Stimulated activated CD8-positive, alpha-beta memory T cell treated with anti-CD3 and anti-CD28 coated beads, Interleukin-7, amount 100 ng/mL, for 24 hours (primary cell): ENCODE measurements at places on chromosomes 6 and 20.

- DNase-seq, result no peak
These were observed 5.5 kb downstream of the GRIK2 start for GRCh38 chr6:101398716-101399615.

- DNase-seq, result no peak
These were observed 141.6 kb downstream of the SMOC2 start for GRCh38 chr6:168582571-168582981.

GRCh38 chr20:49367113-49367512, 89.3 kb upstream of the ZNFX1 start:
- no peak for DNase-seq

- no peak for DNase-seq
These were observed 13.2 kb upstream of the NEDD9 start for GRCh38 chr6:11245381-11246256.

- DNase-seq, result no peak
These were observed 1.8 kb upstream of the KCNQ5 start for GRCh38 chr6:72619883-72620696.

DNA sequence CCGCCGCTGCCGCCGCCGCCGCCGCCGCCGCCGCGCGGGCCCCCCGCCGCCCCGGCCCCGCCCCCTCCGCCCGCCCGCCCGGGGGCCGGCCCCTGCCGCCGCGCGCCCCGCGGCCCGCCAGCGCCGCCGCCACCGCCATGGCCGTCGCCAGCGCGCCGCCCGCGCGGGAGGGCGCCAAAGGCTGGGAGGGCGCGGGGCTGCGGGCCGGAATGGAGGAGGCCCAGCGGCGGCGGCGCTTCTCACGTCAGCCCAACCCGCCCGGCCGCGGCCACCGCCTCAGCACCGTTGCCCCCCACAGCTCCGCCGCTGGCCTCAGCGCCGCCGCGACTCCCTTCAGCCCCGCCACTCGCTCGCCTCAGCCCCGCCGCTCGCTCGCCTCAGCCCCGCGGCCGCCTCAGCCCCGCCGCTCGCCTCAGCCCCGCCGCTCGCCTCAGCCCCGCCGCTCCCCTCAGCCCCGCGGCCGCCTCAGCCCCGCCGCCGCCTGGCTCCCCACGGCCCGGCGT, 258 bp downstream of the PHF10 start:
- DNase-seq, result peak; percentile 13

DNA sequence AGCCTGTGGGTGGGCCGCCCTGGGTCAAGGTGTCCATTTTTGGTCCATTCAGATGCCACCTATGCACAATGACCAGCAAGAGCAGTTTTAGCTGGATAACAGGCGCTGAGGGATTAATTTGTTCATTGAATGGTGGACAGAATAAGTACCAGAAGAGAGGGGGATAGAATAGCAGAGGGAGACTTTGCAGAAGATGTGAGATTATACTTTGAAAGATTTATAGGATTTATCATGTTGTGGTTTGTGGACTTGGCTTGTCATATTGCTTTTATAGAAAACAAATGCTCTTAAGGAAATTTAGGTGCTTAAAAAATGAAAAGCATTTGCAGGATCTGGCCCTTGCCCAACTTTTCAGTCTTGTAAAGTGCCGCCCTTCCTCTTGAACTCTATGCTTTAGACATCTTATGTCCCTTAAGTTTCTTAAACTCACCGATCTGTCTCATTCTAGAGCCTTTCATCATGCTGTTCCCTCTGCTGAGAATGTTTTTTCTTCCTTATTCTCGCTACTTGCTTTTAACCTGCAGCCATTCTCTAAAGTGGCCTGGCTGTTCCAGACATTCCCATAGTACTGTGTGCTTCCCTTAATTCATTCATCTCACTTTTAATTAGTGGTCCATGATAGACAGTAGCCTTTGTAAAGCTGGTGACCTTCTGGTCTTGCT, 42.5 kb downstream of the CD109 start:
- no peak for DNase-seq

DNA sequence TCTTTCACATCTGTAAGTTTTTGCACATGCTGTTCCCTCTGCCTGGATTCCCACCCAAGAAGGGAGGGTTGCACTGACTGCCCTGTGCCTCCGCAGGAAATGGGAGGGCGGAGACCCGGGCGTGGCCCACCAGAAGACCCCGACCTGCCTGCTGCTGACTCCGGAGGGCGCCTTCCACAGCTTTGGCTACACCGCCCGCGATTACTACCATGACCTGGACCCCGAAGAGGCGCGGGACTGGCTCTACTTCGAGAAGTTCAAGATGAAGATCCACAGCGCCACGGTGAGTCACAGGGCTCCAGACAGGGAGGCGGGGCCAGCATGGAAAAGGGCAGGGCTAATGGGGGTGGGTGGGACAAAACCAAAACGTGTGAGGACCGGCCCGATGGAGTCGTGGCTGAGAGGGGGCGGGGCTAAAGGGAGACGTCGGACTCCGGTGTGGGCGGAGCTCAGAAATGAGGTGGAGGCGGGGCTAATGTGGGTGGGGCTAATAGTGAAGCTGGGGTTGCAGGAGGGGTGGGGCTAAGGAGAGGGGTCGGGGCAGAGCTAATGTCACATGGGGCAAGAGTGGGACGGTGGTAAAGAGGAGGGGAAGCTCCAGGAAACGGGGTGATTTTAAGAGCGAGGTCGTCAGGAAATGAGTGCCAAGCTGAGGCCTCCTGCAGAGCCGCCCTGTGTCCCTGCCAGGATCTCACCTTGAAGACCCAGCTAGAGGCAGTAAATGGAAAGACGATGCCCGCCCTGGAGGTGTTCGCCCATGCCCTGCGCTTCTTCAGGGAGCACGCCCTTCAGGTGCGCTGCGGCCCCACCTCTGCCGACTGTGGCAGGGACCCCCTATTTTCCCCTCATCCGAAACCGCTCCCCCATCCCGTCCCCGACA, 12.6 kb downstream of the HSPA12B start:
- peak; percentile 38 for DNase-seq

DNA sequence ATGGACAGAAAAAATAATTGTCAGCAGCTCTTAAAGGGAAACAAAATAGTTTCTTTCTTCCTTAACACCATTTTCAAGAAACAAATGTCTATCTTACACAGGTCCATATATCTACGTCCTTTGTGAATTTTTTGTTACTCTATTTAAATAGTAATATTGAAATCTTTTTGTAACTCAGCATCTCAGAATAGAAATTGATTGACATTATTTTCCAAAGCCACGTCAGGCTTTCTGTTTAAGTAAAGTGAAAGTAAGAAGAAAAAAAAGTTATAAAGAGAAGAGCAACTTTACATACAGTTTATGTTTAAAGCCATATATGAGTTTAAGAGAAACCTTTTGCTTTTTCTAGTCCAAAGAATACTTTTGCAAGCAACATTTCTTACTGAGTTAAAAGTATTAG, 402.9 kb upstream of the SOX4 start:
- DNase-seq, result no peak

GRCh38 chr6:36128793-36129192, 1.5 kb upstream of the MAPK13 start:
- DNase-seq, result no peak

- DNase-seq, result no peak
These were observed at the start of gene CNR1 for GRCh38 chr6:88165844-88166492. TSS of gene CNR1 (minus strand) at chr6:88166347. CDS start at chr6:88145274, 21,073 bp downstream.

DNA sequence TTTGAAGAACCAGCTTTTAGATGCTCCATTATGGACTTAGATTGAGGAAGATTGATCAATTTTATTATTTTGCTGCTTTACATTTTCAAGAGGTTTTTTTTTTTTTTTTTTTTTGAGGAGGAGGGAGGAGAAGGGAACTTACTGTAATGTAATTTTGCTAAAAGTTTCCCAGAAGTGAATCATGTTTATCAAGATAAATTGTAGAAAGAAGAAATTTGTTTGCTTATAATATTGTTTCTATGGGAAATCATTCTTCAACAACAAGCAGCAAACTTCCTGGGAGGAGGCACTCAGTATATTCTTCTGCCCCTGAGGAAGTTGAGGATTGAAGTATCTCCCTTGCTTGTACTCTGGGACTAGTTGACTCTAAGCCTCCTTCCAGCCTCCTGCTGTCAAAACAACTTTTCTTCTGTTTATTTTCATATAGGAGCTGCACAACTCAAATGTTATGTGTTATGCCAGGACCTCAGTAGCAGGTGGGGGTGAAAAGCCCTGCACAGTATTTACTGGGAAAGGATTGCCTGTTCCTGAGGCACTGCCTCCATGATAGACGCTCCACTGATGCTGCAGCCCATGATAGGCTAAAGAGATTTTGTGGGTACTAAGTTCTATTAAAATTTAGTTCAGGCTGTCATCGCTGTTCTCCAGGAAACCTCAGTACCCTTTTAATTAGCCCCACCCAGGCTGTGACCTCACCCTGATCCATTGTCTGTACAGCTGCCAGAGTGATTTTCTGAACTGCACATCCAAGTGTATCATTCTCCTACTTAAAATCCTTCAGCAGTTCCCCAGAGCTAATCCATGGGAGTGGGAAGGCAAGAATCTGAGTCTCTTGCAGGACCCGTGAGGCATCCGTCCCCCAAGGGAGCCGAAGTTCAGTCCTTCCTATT, 51.9 kb downstream of the CARMIL1 start:
- no peak for DNase-seq

GRCh38 chr6:109344226-109344625, 38.0 kb downstream of the CD164 start:
- no peak for DNase-seq

DNA sequence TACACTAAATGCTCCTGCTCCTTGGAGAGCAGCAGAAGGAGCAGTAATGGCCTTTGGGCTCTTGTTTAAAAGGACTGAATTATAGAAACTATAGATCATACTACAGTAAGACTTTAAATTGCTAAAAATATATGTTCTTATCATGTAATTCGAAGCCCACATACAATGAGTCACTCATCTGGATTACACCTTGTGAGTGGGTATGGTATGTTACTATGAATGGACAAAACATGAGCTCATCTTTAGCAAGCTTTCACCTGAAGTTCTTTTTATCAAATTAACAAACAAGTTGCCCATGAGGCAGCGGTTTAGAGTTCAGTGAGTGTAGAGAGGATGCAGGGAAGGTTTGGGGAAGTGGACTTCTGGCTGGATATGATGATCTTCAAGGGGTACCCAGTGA, 114.4 kb upstream of the CCN2 start:
- DNase-seq, result no peak

DNA sequence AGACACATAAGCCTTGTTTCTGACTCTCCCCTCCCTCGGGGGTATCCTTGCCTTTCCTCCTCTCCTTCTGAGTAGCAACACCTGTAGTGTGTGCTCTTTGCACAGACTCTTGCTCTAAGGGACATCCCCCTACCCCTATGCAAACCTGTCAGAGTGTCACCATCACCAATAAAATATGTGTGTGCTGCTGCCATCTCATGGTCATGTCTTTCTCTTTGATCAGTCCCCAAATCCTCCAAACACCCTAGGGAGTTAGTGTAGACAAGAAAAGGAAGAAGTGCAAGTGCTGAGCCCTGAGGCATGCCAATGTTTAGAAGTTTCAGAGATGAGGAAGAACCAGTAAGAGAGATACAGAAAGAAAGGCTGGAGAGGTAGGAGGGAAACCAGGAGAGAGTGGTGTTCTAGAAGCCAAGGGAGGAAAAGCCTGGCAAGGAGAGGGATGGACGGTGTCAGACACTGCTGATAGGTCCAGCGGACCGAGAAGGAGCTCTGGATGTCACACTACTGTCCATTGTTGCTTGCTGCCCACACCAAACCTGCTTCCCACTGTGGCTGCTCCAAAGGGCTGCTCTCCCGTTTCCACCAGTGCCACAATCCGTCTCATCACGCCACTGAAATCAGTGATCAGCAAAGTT, 16.4 kb downstream of the TRMT6 start:
- no peak for DNase-seq

- no peak for DNase-seq
These were observed 42.7 kb upstream of the CEP162 start for GRCh38 chr6:84269947-84270733.

GRCh38 chr6:11771473-11772048, 7.0 kb downstream of the ADTRP start:
- DNase-seq, result no peak

- DNase-seq, result no peak
These were observed 265.3 kb upstream of the BMP2 start for GRCh38 chr20:6502219-6502618.

GRCh38 chr6:10400330-10400729, 14.5 kb downstream of the TFAP2A start:
- DNase-seq, result no peak

GRCh38 chr6:89035252-89036101, 45.1 kb upstream of the PNRC1 start:
- no peak for DNase-seq

DNA sequence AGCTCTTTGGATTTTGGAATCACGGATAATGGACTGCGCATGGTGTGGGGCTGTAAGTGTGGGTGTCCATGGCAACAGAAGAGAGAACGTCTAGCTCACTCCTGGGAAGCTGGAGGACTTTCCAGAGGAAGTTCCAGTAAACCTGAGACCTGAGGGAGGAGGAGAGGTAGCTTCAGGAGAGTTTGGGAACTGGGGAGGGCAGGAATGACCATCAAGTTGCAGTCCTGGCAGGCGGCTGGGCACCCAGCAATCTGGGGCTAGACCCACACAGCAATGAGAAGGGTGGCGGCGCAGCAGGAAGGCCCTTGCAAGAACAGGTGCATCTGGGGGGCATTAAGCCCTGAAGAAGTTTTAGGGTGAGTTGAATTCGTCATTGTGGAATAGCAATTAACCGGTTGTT, 95.9 kb downstream of the FOXC1 start:
- DNase-seq, result no peak

GRCh38 chr6:2504495-2505064, 246.1 kb downstream of the MYLK4 start:
- DNase-seq, result no peak
